Effector CD8-positive, alpha-beta T cell (primary cell): ENCODE measurements at places on chromosomes 13 and 19.

DNA sequence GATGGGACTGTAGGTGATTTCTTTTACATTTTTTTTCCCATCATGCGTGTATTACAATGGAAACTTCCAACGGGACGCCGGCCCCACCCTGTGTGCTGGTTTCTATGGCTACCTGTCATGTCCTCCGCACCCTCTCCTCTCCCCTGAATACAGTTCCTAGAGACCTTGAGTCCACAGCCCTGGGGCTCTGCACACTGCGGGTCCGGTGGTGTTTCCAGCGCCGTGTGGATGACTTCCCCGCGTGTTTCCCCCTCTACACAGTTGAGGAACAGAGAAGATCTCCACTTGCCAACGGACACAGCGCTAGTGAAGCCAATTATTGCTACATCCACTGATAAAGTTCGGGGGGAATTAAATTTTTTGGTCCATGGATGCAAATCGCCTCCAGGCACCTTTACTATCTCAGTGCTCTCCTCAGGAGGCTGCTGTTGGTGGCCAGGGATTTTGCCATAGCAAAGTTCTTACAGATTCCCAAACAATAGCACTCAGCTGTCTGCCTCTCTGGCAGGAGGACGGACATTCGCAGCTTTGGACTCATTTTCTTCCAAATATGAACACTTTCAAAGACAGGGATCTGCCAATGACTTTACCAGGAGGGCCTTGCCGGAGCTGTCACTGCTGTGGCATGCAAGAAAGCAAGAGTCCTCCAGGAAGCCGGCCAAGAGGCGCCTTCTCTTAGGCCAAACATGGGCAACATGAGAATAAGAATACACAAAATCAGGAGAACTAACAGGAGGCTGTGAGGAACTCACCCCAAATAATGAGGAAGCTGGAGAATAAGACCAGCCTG, 39.3 kb upstream of the GAS6 start:
- DNase-seq, result no peak

DNA sequence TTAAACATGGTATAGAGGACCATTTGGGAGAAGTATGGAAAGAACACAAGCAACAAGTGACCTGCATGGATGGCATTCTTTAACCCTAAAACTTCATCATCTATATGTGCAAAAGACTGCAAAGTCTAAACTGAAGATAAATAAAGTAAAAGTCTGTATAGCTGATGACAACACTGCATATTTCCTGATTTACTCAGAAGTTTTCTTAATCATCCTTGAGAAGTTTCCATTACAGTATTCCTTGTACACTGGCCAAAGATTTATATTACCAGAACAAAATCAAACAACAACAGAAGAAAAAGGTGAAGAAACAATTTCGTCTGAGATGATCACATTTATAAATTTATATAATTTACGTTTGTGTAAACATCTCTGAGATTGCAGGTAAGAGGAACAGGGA, 805.7 kb downstream of the PCDH9 start:
- no peak for DNase-seq

DNA sequence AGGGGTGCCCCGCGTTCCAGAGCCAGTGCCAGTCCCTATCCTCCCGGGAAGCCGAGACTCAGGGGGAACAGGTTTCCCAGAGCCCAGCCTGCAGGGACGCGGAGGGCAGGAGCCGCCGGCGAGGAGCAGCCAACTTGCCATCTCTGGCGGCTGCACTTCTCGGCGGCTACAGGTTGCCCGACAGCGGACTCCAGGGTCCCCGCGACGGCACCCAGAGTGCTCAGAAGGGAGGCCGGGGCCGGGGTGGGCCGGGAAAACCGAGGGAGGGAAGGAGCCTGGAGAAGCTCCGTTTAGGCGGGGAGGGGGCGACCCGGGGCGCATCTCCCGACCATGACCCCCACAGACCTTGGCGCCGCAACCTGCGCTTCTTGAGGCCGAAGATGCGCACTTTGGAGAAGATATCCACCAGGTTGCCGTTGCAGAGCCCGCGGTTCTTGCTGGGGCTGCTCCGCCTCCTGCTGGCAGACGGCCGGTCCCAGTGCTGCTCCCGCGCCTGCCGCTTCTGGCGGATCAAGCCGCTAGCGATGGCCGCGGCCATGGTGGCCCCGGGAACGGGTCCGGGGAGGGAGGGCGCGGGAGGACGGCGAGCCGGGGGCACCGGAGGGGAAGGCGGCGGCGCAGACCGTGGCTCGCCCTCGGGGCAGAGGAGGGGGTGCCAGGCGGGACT, 463.8 kb downstream of the ITGBL1 start:
- no peak for DNase-seq

DNA sequence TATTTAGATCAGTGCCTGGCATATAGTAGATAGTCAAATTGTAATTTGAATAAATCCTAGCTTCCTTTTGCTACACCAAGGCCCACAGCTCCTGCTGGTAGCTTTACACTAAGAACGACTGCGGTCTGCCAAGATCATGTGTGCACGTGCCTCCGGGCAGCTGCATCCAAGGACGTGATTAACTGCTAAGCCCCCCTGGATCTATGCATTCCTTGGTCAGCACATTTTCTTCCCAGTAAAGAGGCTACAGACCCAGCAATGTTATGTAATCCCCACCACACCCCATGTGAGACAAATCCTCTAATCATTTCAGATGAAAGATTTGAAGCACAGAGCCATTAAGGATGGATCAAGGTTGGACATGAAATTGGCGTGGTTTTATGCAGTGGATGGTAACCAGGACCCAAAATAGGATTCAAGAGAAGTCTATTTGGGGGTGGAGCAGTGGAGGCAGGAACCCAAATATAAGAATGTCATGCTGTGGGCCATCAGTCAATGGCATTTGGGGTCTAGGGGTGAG, 65.2 kb upstream of the PEG3 start:
- no peak for DNase-seq

- DNase-seq, result no peak
These were observed 1.1 kb downstream of the LMO7 start for GRCh38 chr13:75637181-75637750.

DNA sequence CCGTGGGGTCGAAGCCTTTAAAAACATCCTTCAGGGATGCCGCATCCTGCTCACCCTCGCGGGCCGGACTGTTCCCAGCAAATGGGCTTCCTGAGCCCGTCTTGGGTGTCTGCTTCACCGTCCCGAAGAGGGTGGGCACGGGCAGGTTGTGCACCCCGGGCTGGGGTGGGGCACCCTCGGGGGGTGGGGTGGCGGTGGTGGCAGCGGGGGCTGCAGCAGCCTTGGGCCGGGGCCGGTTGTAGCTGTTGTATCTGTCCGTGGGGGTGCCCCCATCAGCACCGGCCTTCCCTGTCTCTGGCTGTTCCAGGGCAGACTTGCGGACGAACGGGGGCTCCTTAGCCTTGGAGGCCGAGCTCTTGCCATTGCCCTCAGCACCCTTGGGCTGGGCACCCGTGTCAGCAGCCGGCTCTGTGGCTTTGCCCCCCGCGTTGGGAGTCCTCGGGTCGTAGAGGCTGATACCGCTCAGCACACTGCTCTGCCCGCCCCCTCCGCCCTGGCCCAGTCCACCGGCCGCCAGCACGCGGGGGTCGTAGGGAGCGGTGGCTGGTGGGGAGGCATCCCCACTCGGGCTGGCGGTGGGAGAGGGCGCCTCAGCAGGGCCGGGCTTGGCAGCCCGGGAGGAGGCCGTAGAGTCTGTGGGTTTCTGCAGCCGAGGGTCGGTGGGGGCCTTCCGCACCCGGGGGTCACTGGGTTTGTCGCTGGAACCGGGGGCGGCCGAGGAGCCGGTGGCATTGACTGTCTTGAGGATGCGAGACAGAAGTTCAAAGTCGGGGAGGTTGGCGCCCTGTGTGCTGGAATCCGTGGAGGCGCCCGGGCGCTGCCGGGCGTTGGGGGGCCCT, 18.2 kb upstream of the TMEM160 start:
- DNase-seq, result no peak

DNA sequence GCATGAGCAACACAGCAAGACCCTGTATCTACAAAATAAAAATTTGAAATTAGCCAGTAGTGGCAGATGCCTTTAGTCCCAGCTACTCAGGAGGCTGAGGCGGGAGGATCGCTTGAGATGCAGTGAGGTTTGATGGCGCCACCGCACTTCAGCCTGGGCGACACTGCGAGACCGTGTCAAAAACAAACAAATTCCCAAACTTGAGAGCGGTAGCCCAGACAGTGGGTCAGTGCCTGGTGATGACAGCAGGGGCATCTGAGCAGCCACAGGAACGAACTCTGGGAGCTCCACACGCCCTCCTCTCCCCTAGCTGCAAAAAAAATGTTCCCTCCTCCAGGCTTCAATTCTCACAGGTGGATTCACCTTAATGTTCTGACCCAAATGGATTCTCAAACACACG, 14.1 kb downstream of the ZNF490 start:
- DNase-seq, result no peak

GRCh38 chr13:107078229-107078765, 510.4 kb upstream of the ARGLU1 start:
- no peak for DNase-seq

- no peak for DNase-seq
These were observed 36.1 kb downstream of the ZNF787 start for GRCh38 chr19:56084835-56085536.

DNA sequence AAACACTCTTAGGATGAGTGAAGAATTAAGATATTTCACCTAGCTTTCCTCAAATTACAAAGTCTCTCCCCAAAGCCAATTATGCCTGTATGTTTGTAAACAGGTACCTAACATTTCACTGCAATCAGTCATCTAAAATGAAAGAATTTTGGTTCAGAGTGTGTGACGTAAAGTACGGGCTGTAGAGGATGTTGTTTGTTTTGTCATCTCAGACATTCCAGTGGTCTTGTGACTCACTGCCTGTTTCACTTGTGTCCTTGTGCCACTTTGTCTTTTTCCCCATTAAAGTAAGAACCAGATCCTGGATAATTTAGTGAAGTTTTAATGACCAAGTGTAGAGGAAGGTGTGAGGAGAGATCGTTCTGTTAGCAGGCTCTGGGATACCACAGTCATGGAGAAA, 28.6 kb upstream of the EID2 start:
- DNase-seq, result no peak

- DNase-seq, result no peak
These were observed 2227.9 kb upstream of the PCDH20 start for GRCh38 chr13:63643543-63643942.

DNA sequence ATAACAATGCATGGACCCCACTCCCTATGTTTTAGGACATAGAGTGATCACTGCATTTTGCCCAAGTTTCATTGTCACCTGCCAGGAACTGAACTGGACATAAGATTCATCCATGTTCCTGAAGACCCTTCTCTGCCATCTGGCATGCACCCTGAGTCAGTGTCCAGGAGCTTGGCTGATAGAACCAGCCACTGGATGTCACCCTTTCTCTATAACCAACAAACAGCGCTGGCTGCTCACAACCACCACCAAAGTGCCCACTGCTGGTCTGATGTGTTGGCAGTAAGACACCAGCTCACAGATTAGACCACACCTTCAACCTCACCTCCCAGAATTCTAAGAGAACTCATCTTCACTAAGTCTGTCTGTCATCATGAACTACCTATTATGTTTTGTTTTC, 333.4 kb downstream of the ITGBL1 start:
- no peak for DNase-seq

GRCh38 chr13:107551521-107551920, 663.8 kb downstream of the LIG4 start:
- no peak for DNase-seq

- no peak for DNase-seq
These were observed 6.7 kb upstream of the RCBTB2 start for GRCh38 chr13:48539550-48539949.

DNA sequence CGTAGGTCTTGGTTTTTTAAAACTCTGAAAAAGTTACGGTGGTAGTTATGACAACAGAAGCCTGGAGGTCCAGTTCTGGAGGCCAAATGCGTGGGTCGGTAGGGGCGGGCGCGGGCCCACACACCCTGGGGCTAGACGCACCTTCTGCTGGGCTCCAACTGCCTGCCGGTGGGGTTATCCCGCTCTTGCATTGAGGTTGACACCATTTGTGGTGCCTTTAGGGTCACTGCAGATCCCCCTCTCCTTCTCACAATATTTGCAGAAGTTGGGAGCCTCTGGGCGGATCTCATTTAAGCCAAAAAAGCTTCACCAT, 81.6 kb downstream of the CHST8 start:
- DNase-seq, result no peak

GRCh38 chr19:7242601-7243258, 51.5 kb downstream of the INSR start:
- no peak for DNase-seq

DNA sequence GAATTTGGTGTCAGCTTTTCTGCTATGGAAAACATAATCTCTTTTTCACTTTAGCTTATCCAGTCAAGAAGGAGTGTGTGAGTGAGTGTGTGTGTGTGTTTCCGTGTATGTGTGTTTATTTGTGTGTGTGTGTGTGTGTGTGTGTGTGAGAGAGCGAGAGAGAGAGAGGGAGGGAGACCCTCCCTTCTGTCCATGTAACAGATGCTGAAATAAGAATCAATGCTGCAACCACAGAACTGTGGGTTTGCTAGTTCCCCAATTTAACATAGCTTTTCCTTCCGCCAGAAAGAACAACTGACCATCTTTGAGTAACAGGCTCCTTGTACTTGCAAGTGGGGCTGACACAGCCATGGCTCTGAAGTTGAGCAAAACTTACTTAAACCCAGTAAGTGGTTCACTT, 5.2 kb downstream of the LCP1 start:
- DNase-seq, result no peak

GRCh38 chr19:336067-336614, 8.5 kb downstream of the MIER2 start:
- DNase-seq, result no peak

GRCh38 chr13:33257841-33258807, 27.4 kb downstream of the STARD13 start:
- no peak for DNase-seq

DNA sequence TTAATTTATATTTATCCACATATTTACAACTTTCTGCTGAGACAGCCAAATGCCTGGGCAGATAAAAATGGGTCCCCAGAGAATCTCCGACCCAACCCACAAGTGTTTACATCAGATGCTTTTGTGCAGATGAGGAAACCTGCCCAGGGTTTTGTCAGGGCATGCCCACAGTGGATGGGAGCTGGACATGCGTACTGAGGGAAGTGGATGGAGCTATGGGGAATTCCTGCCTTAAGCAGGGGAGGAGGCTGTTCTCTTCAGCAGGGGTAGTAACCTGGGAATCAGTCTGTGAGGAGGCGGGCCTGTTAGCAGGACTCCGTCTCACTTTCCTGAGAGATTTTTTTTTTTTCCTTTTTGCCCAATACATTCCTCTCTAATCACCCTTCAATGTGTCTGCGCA, 122.9 kb downstream of the RFC3 start:
- DNase-seq, result no peak

- no peak for DNase-seq
These were observed 48.9 kb upstream of the PABPC3 start for GRCh38 chr13:25046985-25047511.

GRCh38 chr13:95212983-95213850, 88.0 kb downstream of the ABCC4 start:
- DNase-seq, result no peak

GRCh38 chr19:44111910-44112463, 1.2 kb upstream of the ZNF225 start:
- DNase-seq, result no peak

- no peak for DNase-seq
These were observed 569.2 kb downstream of the MYO16 start for GRCh38 chr13:109198585-109198984.

DNA sequence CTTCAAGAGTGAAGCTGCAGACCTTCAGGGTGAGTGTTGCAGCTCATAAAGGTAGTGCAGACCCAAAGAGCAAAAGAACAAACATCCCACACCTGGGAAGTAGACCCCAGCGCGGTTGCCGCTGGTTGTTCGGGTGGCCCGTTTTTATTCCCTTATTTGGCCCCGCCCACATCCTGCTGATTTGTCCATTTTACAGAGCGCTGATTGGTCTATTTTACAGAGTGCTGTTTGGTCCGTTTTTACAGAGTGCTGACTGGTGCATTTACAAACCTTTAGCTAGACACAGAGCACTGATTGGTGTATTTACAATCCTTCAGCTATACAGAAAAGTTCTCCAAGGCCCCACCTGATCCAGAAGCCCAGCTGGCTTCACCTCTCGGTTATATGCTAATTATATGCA, 1.0 kb downstream of the SCGB2B2 start:
- DNase-seq, result no peak
